Right lobe of liver (tissue), 6 donors: ENCODE measurements at places on chromosomes 11 and 22. TPM values are rescaled to one million over a fixed set of nuclear protein-coding genes. Genes with fewer than 3 reads are reported as not detected.

- H3K27ac ChIP-seq: no peak overlapping the region
- H3K4me1 ChIP-seq: peaks cover 14% of the 10 kb centered on the region
- peaks cover 4% of the 10 kb centered on the region for H3K27me3 ChIP-seq
- no peak for DNase-seq
- H3K4me3 ChIP-seq: no peak overlapping the region
Measured at GRCh38 chr11:65789230-65790103, 2.6 kb downstream of the OVOL1 start.

The NXPE1 gene
- total RNA-seq: not detected

- H3K27ac ChIP-seq: no peak overlapping the region
- no peaks in the 10 kb centered on the region for H3K27me3 ChIP-seq
- H3K36me3 ChIP-seq: no peaks in the 10 kb centered on the region
- DNase-seq: no peak
- no peak overlapping the region for H3K4me3 ChIP-seq
Measured at GRCh38 chr11:110327508-110327907, 31.1 kb upstream of the RDX start.

- DNase-seq: no peak
- H3K36me3 ChIP-seq: no peaks in the 10 kb centered on the region
- no peaks in the 10 kb centered on the region for H3K4me1 ChIP-seq
- H3K27ac ChIP-seq: no peak overlapping the region
- no peak overlapping the region for H3K4me3 ChIP-seq
Measured at GRCh38 chr11:83302151-83302550, 16.0 kb upstream of the CCDC90B start.

DNA sequence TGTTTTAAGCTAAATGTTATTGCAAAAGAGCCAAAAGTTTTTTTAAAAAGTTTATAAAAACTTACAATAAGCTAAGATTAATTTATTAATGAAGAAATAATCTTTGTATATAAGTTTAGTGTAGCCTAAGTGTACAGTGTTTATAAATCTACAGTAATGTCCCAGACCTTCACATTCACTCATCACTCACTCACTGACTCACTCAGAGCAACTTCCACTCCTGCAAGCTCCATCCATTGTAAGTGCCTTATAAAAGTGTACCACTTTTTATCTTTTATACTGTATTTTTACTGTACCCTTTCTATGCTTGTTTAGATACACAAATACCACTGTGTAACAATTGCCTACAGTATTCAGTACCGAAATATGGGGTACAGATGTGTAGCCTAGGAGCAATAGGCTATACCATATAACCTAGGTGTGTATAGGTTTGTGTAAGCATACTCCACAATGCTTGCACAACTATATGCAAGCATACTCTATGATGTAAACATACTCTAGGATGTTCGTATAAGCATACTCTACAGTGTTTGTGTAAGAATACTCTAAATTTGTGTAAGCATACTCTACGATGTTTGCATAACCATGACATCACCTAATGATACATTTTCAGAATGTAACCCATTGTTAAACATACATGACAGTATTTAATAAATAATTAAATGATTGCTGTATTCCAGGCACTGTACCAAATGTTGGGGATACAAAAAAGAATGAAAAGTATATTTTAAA is 953.0 kb downstream of the KCNA4 start:
- DNase-seq: no peak
- H3K27me3 ChIP-seq: no peaks in the 10 kb centered on the region

- no peaks in the 10 kb centered on the region for H3K36me3 ChIP-seq
- H3K27ac ChIP-seq: no peak overlapping the region
- DNase-seq: no peak
- H3K4me1 ChIP-seq: no peaks in the 10 kb centered on the region
- no peaks in the 10 kb centered on the region for H3K27me3 ChIP-seq
Measured at GRCh38 chr22:30978304-30978962, 9.4 kb downstream of the TUG1 start.

The LDHAL6A gene
- total RNA-seq: not detected

DNA sequence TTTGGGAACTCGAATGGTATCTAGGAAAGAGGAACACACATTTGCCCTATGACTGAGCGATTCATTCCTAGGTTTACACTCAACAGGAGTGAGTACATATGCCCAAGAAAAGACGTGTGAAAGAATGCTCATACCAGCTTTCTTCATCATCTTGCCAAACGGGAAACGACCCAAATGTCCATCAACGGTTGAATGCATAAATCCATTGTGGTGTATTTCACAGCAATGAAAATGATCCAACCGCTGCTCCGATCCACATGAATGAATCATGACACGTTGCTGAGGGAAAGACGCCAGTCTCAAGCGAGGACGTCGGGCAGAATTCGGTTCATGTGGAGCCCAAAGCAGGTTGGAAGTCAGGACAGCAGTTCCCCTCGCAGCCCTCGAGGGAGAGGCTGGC is 71.5 kb downstream of the CYTH4 start:
- H3K4me3 ChIP-seq: no peak overlapping the region
- no peak for DNase-seq
- no peak overlapping the region for H3K27ac ChIP-seq
- no peaks in the 10 kb centered on the region for H3K36me3 ChIP-seq
- no peaks in the 10 kb centered on the region for H3K27me3 ChIP-seq

The ALDH3B2 gene
- not detected for total RNA-seq

The NCF4 gene
- 3.5 TPM for total RNA-seq

- no peaks in the 10 kb centered on the region for H3K27me3 ChIP-seq
- no peak overlapping the region for H3K27ac ChIP-seq
- no peaks in the 10 kb centered on the region for H3K4me1 ChIP-seq
- DNase-seq: peak; percentile 81
- H3K36me3 ChIP-seq: no peaks in the 10 kb centered on the region
Measured at GRCh38 chr11:70159627-70160570, 43.2 kb upstream of the FADD start.

DNA sequence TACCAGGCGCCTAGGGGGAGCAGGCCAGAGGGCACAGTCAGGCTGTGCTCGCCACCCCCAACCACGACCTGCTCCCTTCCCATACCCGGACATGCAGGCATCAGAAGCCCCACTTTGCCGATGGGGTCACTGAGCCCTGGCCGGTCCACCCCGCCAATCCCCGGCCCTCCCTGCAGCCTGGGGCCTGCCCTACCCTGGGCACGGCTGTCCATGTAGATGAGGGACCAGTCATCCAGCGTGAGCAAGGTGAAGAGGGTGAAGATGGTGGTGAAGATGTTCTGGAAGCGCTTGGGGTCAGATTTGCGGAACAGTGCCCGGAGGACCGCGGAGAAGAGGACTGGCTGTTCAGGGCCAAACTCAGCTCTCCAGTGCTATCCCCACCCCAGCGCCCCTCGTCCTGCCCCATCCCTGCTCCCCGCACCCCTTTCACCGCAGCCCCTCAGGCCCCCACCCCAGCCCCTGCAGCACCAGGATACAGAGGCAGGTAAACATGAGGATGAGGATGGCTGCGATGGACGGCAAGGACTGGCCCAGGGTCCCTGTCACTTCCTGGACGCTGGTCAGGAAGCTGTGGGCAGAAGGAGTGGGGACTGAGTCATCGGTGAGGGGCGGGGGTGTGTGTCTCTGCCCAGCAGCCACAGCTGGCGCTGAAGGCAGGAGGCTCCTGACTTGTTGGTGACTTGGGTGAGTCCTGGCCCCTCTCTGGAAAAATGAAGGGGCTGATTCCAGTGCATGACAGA is 5.5 kb downstream of the CATSPER1 start:
- H3K27ac ChIP-seq: no peak overlapping the region
- H3K36me3 ChIP-seq: no peaks in the 10 kb centered on the region
- H3K4me3 ChIP-seq: no peak overlapping the region
- H3K4me1 ChIP-seq: no peaks in the 10 kb centered on the region

GRCh38 chr11:15091625-15092024 is 18.2 kb downstream of the CALCB start:
- no peaks in the 10 kb centered on the region for H3K36me3 ChIP-seq
- no peak overlapping the region for H3K4me3 ChIP-seq
- no peak for DNase-seq

- no peak overlapping the region for H3K27ac ChIP-seq
- H3K27me3 ChIP-seq: no peaks in the 10 kb centered on the region
- no peaks in the 10 kb centered on the region for H3K4me1 ChIP-seq
- H3K36me3 ChIP-seq: no peaks in the 10 kb centered on the region
- DNase-seq: no peak
Measured at GRCh38 chr11:97687111-97687510, 1297.3 kb downstream of the JRKL start.

GRCh38 chr22:40703174-40703573 is 23.9 kb downstream of the MCHR1 start:
- no peak overlapping the region for H3K27ac ChIP-seq
- no peaks in the 10 kb centered on the region for H3K36me3 ChIP-seq
- no peak for DNase-seq

DNA sequence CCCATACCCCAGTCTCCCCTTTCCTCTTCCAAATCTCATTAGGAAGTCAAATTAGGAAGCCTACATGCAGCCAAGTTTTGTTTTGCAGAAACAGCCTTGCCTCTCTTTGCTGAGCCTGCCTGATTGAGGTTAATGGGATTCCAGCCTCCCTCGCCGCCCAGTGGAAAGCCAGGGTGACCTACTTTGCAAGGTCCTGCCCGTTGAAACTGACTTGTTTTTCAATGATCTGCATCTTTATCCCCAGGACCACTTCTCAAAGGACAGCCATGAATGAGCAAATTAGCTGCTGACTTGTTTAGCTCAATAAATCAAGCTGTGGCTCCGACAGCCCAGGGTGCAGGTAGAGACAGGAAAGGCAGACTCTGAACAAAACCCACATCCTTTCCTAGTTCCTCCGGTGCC is 110.4 kb downstream of the RRAS2 start:
- H3K4me1 ChIP-seq: no peaks in the 10 kb centered on the region
- H3K36me3 ChIP-seq: no peaks in the 10 kb centered on the region
- DNase-seq: no peak
- H3K27ac ChIP-seq: no peak overlapping the region
- no peak overlapping the region for H3K4me3 ChIP-seq

- no peak for DNase-seq
- H3K4me3 ChIP-seq: no peak overlapping the region
- H3K4me1 ChIP-seq: no peaks in the 10 kb centered on the region
- no peaks in the 10 kb centered on the region for H3K27me3 ChIP-seq
- no peak overlapping the region for H3K27ac ChIP-seq
- no peaks in the 10 kb centered on the region for H3K36me3 ChIP-seq
Measured at GRCh38 chr11:116513278-116513823, 259.4 kb downstream of the BUD13 start.

The PRR33 gene
- not detected for total RNA-seq

The MS4A6E gene
- total RNA-seq: not detected

DNA sequence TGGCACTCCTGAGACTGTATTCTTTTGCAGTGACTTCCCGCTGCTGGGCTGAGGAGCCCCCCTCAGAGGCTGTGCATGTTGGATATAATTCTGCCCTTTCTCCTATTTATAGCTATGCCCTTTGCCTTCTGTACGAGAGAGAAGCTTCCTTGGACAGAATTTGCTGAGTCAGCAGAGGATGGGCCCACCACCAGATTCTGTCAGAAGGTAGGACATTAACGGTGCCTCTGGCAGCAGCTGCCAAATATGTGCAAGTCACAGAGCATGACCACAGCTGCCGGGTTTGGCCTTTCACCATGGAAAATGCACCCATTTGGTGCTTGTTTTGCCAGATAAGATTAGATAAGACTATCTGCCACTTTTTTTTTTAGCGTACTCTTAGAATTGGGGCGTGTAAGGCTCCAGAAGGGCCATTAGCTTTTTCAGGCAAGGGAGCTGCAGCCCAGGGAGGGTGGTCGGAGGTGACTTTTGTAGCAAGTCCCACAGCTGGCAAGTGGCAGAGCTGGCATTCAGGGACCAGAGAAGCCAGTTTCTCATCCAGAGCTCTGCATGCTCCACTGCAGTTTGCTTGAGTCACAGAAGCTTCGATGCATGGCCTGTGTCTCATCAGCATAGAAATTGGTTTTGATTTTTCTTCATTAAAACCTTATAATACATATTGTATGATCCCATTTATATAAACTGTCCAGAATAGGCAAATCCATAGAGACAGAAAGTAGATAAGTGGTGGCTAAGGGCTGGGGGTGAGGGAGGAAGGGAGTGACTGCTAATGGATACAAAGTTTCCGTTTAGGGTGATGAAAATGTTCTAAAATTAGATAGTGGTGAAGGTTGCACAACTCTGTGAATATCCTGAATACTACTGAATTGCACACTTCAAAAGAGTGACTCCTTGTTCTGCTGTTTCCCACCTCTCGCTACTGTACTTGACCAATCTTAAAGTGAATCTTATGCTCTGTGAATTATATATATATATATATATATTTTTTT is 15.8 kb downstream of the UPB1 start:
- H3K27me3 ChIP-seq: no peaks in the 10 kb centered on the region
- DNase-seq: peak; percentile 91
- peaks cover 11% of the 10 kb centered on the region for H3K36me3 ChIP-seq
- H3K4me1 ChIP-seq: peaks cover 8% of the 10 kb centered on the region

The SMIM35 gene
- total RNA-seq: not detected

The MN1 gene
- total RNA-seq: 0.61 TPM

- no peaks in the 10 kb centered on the region for H3K4me1 ChIP-seq
- no peak overlapping the region for H3K27ac ChIP-seq
- DNase-seq: no peak
- no peaks in the 10 kb centered on the region for H3K27me3 ChIP-seq
Measured at GRCh38 chr11:31246451-31247165, 122.9 kb downstream of the DCDC1 start.

DNA sequence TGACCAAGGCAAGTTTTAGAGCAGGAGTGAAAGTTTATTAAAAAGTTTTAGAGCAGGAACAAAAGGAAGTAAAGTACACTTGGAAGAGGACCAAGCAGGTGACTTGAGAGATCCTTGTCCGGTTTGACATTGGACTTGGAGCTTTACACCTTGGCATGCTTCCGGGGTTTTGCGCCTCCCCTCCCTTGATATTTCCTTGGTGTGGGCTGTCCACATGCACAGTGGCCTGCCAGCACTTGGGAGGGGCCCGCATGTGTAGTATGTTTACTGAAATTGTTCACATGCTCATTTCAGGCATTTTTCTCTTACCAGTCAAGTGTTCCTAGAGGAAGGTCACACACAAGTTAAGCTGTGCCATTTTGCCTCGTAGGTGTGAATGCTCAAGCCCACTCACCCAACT is 19.0 kb upstream of the THRSP start:
- no peak overlapping the region for H3K4me3 ChIP-seq
- no peaks in the 10 kb centered on the region for H3K4me1 ChIP-seq
- H3K27ac ChIP-seq: no peak overlapping the region
- H3K27me3 ChIP-seq: no peaks in the 10 kb centered on the region
- no peak for DNase-seq

GRCh38 chr22:22788460-22789037 is 99.1 kb upstream of the IGLL5 start:
- H3K4me3 ChIP-seq: no peak overlapping the region
- H3K27me3 ChIP-seq: no peaks in the 10 kb centered on the region
- no peak for DNase-seq
- no peak overlapping the region for H3K27ac ChIP-seq
- no peaks in the 10 kb centered on the region for H3K36me3 ChIP-seq
- H3K4me1 ChIP-seq: no peaks in the 10 kb centered on the region

The SAA1 gene
- 33,192 TPM for total RNA-seq

GRCh38 chr11:116513894-116514293 is 258.9 kb downstream of the BUD13 start:
- no peaks in the 10 kb centered on the region for H3K36me3 ChIP-seq
- no peak overlapping the region for H3K27ac ChIP-seq
- DNase-seq: peak; percentile 64
- no peaks in the 10 kb centered on the region for H3K4me1 ChIP-seq

The LGR4 gene
- 39.0 TPM for total RNA-seq

The BIK gene
- 0.30 TPM for total RNA-seq
